ENCODE measurements at places on chromosomes 2 and 18. TPM values are rescaled to one million over a fixed set of nuclear protein-coding genes. Genes with fewer than 3 reads are reported as not detected.

- no peaks in the 10 kb centered on the region for H3K36me3 ChIP-seq
- no peak for DNase-seq
- no peaks in the 10 kb centered on the region for H3K27me3 ChIP-seq
- H3K4me1 ChIP-seq = peaks cover 3% of the 10 kb centered on the region
Measured at GRCh38 chr2:128058114-128058513, 30.3 kb upstream of the SAP130 start.

DNA sequence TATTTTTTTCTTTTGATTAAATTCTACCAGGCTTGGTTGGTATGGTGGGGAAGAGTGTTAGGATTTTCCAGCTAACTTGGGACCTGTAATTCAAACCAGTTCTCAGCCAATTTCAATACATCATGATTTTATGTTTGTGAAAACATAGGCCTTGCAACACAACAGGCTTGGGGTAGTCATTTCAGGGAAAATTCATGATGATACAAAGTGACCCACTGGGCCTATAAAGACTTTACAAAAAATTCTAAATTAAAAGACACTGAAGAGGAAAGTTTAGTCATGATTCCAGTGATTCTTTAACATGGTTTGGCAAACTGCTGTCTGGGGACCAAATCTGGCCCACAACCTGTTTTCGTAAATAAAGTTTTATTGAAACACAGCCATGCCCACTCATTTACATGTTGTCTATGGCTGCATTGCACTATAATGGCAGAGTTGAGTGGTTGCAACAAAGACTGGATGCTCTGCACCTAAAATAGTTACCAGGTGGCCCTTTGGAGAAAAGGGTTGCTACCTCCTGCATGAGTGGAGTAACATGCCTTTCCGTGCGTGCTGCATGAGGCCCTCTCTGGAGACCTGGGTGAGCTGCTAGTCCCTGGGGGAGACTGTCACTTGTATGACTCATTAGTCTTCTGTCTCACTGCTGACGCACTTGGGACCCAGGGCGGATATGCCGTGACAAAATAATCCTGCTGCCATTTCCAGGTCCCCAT is 73.6 kb downstream of the NPAS2 start:
- no peaks in the 10 kb centered on the region for H3K27me3 ChIP-seq
- no peak overlapping the region for H3K27ac ChIP-seq
- H3K36me3 ChIP-seq = no peaks in the 10 kb centered on the region
- no peak for DNase-seq
- H3K4me3 ChIP-seq = no peak overlapping the region
- no peaks in the 10 kb centered on the region for H3K4me1 ChIP-seq

Gene HOXD12
- total RNA-seq = not detected

GRCh38 chr2:190802626-190803209 is 77.9 kb upstream of the GLS start:
- peaks cover 9% of the 10 kb centered on the region for H3K4me1 ChIP-seq
- no peaks in the 10 kb centered on the region for H3K36me3 ChIP-seq
- H3K27ac ChIP-seq = no peak overlapping the region
- DNase-seq = no peak

DNA sequence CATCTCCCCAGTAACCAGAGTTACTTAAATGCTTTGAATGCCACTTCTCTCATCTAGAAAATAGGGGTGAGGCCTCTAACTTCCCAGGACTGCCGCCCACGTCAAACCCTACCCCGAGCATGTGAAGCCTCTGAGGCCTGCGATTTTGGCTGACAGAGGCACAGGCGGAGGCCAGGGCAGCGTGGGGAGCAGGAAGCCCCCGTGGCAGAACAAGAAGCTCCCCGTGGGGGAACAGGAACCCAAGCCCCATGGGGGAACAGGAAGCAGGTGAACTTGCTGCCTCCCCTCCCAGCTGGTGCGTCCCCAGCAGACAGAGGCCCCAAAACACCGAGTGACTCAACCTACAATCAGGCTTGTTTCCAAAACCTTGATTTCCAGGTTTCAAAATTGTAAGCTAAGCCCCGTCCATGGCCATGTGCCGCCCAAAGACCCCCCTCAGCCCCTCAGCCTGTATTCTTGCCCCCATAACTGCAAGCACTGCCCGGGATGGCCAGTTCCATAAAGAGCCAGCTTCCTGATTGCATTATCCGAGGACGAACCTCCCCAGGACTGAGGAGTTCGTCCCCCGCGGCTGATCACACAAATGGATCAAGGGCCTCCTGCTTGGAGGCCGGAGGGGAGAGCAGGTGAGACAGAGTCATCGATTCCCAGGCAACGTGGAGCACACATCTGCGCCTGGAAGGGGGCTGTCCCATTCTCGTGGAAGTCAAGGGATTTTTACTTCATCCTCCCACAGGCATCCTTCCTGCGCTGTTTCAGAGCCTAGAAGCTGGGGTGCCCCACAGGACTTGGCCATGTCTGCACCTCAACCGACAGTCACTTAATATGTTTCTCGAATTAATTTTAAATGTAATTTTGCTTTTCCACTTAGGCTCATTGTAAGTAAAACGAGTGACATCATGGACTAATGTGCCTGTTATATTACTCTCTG is 36.3 kb upstream of the CTDP1 start:
- H3K27me3 ChIP-seq = peaks cover 11% of the 10 kb centered on the region
- H3K36me3 ChIP-seq = no peaks in the 10 kb centered on the region
- no peaks in the 10 kb centered on the region for H3K4me1 ChIP-seq
- H3K27ac ChIP-seq = no peak overlapping the region
- no peak for DNase-seq
